ENCODE measurements at places on chromosomes 12 and 14.
A peak's percentile ranks its signal among the peaks of the same experiment; 100 is the strongest.

DNA sequence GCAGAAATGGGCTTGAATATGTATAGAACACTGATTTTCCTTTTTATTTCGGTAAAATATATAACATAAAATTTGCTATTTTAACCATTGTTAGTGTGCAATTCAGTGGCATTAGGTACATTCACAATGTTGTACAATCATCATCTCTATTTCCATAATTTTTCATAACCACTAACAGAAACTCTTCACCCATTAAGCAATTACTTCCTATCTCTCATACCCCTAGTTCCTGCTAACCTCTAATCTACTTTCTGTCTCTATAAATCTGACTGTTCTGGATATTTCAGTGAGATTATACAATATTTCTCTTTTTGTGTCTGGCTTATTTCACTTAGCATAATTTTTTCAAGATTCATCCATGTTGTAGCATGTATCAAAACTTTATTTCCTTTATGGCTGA, 8.9 kb upstream of the RNF212B start:
- no peak for DNase-seq

DNA sequence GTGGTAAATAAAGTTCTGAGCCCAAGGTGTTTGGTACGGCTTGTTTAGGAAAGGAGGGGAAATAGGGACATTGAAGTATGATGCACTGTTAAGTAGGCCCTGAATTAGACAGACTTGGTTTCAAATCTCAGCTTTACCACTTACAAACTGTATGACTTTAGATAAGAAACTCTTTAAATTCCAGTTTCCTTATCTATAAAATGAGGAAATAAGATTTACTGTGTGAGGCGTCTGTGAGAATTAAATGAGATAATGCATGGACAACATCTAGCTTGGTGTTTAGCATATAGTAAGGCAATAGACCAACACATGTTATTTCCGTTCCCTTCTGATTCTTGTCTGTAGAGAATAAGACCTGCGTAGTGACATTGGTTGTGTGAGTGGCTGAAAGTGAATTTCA, 7.0 kb downstream of the NCKAP1L start:
- no peak for DNase-seq

DNA sequence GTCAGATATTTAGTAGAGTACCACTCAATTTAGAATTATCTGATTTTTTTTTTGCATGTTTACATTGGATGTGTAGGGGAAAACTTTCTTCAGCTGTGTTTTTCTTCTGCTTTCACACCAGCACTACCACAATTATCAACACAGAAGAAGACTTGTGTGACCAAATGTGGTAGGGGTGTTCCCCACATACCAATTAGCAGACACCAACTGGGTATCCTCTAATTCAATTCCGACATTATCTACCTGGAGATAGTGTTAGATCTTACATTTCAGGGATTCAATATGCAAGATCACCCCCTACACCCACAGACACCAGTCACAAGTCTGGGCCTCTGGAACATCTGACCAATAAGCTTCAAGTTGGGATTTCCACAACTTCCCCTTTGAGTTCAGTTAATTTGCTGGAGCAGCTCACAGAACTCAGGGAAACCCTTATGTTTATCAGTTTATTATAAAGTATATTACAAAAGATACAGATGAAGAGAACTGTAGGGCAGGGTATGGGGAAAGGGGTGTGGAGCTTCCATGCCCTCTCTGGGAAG, 4.1 kb upstream of the KLRG1 start:
- no peak for DNase-seq

GRCh38 chr12:61916831-61917230, 343.4 kb upstream of the USP15 start:
- DNase-seq: no peak

- no peak for DNase-seq
Measured at GRCh38 chr14:91290986-91291385, 46.5 kb upstream of the GPR68 start.

DNA sequence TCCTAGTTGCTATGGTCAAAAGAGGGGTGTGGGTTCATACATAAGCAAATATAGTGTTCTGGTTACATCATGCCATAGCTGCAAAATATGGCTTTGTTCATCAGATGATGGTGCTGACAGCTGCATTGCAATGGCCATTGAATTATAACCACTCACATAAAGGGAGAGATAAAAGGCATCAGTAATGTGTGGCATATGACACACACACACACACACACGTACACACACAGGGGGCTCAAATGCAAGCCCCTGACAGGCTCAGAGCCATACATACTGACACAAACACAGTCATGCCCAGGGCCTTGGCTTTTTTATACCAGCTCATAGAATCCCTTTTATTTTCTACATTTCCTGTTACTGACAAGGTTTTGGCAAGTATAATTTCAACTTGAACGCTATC, 698.9 kb downstream of the BCL11B start:
- no peak for DNase-seq

- DNase-seq: no peak
Measured at GRCh38 chr12:4379405-4379804, at the start of gene FGF23. Gene FGF23, minus strand, starts transcription at chr12:4379712. Its CDS starts 130 bp downstream, at chr12:4379582.

DNA sequence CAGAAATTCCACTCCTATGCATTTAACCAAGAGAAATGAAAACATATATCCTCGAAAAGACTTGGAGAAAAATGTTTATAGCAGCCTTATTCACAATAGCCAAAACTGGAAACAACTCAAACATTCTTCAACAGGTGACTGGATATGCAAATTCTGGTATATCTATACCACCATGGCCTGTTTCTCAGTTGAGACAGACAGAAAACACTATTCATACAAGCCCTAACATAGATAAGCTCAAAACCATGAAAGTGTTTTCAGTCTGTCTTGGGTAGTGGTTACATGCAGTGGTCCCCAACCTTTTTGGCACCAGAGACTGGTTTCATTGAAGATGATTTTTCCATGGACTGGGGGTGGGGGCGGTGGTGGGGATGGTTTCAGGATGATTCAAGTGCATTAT, 83.8 kb downstream of the SRGAP1 start:
- peak; percentile 38 for DNase-seq

GRCh38 chr12:84704856-84705255, 207.7 kb downstream of the SLC6A15 start:
- DNase-seq: no peak

DNA sequence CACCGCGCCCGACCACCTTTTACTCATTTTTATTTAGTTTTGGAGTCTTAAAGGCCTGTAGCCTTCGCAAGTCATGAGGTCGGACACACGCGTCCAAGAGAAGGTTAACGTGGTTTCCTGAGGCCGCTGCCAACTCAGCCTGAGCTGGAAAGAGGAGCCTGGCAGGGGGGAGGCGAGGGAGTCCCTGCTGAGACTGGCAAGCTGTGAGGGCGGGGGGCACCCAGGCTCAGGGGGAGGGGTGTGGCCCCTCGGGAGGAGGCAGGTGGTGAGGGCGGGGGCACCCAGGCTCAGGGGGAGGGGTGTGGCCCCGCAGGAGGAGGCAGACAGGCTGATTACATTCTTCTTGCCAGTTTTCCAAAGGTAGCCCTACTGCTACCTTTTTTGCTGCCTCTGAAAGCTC, 143.2 kb downstream of the PIWIL1 start:
- no peak for DNase-seq

- DNase-seq: no peak
Measured at GRCh38 chr12:94198469-94198868, 50.1 kb downstream of the PLXNC1 start.

DNA sequence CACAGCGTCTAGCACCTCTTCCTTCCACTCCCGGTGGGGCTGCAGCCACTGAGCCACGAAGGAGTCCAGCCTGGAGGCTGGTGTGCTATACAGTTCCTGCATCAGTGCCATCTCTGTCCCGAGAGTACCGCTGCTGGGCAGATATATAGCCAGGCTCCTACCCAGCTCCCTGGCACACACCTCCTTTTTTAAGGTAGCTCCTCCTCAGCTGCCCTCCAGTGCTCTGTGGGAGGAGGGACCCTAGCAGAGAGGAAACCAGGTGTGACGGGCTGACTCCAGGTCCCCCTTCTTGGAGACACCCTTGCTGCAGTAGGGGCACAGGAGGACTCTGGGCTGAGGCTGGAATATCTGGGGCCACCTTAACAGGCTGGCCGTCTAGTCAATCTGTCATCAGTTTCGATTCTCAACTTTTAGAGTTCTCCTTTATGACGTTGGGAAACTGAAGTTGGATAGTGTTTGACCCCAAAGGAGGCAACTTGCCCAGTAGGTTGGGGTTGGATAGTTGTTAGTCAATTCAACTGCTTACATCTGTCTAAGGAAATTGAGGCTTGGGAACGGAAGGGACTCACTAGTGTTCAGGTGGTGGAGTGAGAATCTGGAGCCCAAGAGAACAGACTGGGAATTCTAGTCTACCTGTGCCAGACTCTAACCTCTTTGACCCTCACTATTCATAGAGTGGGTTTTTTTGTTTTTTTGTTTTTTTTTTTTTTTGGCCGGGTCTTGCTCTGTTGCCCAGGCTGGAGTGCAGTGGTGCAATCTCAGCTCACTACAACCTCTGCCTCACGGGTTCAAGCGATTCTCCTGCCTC, at the start of gene OASL:
OASL (minus strand) TSS at position 386 of the 808 bp plus-strand sequence; CDS start at position 111, 275 bp downstream.
- DNase-seq: peak; percentile 64

DNA sequence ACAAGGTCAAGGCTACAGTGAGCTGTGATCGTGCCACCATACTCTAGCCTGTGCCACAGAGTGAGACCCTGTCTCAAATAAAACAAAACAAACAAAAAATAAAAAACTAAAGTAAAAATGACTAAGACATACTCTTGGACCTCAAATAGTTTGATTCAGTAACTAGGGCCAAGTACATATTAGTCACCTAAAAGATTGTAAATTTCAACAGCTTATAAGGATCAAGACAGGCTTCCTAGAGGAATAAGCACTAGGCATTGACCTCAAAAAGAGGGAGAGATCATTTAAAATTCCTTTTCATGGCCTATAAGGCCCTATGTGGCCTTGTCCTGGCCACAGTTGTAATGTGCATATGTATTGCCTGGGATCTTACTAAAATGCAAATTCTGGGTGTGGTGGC, 46.0 kb upstream of the CHST11 start:
- no peak for DNase-seq

- DNase-seq: no peak
Measured at GRCh38 chr12:87846045-87846444, 183.2 kb downstream of the C12orf50 start.

DNA sequence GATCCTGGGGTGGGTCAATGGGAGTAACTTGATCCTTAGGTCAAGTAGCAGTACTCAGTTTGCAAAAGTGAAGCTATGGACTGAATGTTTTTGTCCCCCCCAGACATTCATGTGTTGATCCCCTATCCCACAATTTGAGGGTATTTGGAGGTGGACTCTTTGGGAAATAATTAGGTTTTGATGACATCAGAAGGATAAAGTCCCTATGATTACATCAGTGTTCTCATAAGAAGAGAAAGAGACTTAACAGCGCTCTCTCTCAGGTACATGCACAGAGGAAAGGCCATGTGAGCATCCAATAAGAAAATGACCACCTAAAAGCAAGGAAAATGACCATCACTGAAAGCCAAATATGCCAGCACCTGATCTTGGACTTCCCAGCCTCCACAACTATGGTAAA, 550.8 kb downstream of the FOXG1 start:
- DNase-seq: no peak

GRCh38 chr14:69540654-69541335, 33.9 kb downstream of the CCDC177 start:
- DNase-seq: peak; percentile 45

DNA sequence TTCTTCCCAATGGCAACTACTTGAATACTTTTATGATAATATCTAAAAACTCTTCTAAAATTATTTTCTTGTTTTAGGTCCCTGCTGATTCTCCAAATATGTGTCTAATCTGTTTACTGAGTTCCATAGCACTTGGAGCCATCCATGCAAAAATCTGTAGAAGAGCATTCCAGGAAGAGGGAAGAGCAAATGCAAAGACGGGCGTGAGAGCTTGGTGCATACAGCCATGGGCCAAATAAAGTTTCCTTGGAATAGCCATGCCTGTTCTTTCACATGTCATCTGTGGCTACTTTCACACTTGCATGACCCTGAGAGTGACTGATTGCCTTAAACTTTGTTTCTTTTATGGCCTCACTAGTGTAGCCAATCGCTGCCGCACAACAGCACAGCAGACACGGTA, 13.0 kb upstream of the EGLN3 start:
- no peak for DNase-seq

DNA sequence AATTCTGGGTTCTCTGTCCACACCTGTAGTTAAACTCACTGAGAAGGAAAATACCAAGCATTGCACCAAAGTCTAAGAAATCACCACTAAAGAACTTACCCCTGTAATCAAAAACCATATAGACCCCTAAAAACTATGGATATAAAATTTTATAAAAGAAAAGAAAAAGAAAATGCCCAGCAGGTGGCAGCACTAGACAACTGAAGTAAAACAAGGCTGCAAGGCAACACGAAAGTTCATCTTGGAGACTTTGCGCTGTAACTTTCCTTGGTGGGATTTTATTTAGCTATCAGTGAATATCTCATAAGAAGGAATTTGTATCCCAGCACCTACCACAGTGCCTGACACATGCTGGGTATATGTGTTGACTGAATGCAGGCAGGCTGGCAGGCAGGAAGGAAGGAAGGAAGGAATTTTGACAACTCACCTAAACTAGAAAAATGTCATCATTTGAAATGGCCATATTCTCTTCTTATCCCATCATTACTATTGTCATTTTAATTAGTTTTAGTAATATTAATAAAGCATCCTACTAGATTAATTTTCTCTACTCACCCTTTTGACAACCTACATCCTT, 68.2 kb upstream of the ETV6 start:
- peak; percentile 87 for DNase-seq

- no peak for DNase-seq
Measured at GRCh38 chr12:32587581-32588495, 91.3 kb upstream of the DNM1L start.

DNA sequence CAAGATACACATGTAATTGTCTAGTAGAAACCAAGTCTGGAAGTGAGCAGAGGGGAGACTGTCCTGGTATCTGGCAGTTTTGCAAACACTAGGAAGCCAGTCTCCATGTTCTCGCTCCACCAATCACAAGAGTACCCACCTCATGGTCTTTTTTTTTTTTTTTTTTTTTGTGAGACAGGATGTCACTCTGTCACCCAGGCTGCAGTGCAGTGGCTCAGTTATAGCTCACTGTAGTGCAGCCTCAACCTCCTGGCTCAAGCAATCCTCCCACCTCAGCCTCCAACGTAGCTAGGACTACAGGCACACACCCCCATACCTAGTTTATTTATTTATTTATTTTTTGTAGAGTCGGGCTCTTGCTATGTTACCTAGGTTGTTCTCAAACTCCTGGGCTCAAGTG, 189.2 kb downstream of the EFCAB11 start:
- DNase-seq: no peak

DNA sequence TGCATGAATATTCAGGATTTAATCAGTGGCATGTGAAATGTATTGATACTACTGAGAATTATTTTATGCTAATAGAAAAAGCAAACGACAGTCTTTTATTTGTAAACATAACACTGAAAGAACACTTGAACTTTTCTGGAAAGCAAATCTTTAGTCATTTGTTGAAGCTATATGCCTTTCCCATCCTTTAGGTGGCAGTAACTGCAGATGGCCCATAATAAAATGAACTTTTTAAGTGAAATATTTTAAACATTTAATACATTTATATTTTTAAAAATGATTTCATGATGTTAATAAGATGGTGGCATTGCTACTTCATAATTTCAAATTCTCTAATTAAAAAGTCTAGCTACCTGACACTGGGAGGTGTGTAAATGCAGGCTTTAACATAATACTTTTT, 13.9 kb upstream of the KRR1 start:
- no peak for DNase-seq

GRCh38 chr14:54759982-54760585, 142.5 kb downstream of the GCH1 start:
- no peak for DNase-seq

GRCh38 chr12:84913129-84913515, 523 bp upstream of the SLC6A15 start:
- DNase-seq: no peak

Data from GM12865 (cell line).